CD8-positive, alpha-beta memory T cell (primary cell): ENCODE measurements at places on chromosomes 5 and 9. TPM values are rescaled to one million over a fixed set of nuclear protein-coding genes. Genes with fewer than 3 reads are reported as not detected.
A peak's percentile ranks its signal among the peaks of the same experiment; 100 is the strongest.

DNA sequence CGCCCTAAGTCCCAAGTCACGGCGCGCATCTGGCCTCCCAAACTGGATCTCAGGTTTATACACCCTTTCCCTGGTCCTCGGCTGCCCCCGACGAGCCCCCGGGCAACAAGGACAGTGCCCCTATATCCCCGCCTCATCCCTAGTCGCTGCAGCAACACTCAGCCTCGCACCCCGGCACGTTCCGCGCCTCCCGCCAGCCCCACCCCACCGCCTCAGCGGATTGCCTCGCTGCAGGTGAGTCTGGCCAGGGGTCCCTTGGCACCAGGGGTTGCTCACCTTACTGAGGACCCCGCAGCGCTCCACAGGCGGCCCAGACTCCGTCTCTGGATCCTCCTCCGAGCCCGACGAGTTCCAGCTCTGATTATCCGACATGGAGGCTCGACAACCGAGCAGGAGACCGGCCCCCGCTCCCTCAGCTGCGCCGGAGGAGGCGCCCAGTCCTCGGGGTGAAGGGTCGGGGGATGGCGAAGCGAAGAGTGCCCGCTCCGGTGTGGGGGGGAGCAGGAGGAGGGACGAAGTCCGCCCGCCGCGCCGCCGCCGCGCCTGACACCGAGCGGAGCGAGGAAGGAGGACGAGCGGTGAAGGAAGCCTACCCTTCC, 494 bp downstream of the CERT1 start:
- peak; percentile 33 for DNase-seq

GRCh38 chr9:100485196-100485595, 12.2 kb downstream of the TMEFF1 start:
- no peak for DNase-seq

GRCh38 chr5:37889612-37890317, 49.9 kb upstream of the GDNF start:
- DNase-seq = no peak

DNA sequence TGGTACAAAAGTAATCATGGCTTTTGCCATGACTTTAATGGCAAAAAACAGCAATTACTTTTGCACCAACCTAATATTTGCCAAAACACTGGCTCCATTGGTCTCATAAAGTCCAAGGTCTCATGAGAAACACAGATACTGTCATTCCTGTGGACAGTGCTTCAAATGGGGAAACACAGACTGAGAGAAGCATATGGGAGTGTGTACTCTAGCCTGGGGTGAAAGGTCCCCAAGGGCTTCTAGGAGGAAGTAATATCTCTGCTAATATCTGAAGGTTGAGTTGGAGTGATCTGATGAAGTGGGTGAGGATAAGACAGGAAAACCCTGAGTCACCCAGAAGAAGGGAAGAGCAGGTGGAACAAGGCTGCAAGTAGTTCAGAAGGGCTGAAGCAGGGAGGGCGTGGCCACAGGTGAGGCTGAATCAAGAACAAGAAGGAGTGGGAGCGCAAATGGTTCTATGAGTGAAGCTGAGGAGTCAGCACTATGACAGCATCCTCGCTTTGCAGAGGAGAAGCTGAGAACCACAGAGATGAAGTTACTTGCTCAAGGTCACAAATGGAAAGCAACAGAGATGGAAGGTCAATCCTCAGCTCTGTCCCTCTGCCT, 164.1 kb downstream of the ASTN2 start:
- DNase-seq = no peak

GRCh38 chr9:110807956-110808598, 139.5 kb downstream of the MUSK start:
- DNase-seq = no peak

GRCh38 chr9:137643921-137644320, 25.1 kb downstream of the EHMT1 start:
- no peak for DNase-seq

DNA sequence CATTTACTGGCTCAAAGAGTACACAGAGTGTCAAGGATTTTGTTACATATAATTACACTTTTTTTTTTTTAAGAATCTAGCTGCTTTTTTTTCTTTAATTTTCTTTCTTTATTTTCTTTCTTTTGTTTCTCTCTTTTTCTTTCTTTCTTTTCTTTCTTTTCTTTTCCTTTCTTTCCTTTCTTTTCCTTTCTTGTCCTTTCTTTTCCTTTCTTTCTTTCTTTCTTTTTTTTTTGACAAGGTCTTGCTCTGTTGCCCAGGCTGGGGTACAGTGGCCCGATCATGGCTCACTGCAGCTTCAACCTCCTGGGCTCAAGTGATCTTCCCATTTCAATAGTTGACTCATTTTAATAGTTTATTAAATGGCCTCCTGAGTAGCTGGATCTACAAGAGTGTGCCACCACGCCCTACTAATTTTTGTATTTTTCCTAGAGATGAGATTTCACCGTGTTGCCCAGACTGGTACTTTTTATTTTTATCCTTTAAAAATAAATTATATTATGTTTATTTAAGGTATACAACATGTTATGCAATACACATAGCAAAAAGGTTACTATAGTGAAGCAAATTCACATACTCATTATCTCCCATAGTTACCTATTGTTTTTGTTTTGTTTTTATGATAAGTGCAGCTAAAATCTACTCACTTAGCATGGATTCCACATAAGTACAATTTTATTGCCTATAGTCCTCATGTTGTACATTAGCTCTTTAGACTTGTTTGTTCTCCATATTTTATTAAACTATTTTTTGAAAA, 381.5 kb upstream of the KLF4 start:
- DNase-seq = no peak

GRCh38 chr5:102778478-102778877, 23.4 kb downstream of the PAM start:
- DNase-seq = no peak

DNA sequence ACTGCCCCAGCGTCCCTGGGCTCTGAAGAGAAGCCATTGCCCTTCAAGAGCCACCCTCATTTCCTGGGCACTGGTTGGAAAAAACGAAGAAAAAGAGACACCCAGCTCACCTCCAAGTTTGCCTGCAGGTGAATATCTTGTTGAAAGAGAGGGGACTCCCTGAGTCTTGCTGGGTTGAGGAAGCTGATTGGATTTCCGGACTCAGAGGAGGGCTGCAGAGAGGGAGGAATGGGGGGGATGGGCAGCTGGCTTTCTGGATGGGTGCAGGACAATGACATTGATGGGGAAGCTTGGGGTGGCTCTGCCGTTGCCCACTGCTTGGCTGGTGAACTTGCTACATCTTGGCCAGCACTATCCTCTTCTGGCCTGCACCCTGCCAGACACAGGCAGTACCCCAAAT, 31.0 kb upstream of the IER5L start:
- DNase-seq = no peak

DNA sequence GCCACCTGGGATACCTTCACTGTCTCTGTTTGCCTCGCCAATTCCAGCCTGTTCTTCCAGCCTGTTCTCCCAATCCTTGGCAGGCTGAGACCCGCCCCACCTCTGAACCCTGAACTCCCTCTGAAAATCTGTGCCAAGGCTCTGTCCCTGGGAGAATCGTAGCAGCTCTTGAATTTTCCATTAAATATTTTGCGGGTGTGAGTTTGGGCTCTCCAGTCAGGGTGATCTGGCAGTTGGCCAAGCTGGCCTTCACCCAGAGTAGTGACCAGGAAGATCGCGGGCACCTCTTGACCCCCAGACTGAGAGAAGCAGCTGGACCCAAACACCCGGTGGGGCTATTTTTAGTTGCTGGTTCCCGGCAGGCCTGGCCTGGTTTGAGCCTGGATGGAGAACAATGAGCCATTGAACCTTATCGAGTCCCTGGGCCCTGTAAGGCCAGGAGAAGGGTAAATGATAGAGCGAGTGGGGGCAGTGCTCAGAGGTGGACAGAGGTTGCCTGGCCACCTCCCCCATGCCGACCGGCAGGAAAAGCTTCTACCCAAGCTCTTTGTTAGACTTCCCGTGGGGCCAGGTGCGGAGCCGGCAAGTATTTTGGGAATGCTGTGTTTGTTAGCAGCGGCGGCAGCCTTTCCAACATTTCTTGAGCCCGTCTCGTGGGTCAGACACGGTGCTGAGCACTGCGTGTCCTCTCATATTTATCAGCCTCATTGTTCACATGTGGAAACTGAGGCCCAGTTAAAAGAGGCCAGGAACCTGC, 146.2 kb downstream of the RGS3 start:
- no peak for DNase-seq

GRCh38 chr5:57163553-57164006, 10.3 kb upstream of the GPBP1 start:
- no peak for DNase-seq

- no peak for DNase-seq
These were observed 57.7 kb downstream of the MAPKAP1 start for GRCh38 chr9:125649315-125649714.

GRCh38 chr9:87516222-87516925, 18.7 kb downstream of the DAPK1 start:
- DNase-seq = no peak

DNA sequence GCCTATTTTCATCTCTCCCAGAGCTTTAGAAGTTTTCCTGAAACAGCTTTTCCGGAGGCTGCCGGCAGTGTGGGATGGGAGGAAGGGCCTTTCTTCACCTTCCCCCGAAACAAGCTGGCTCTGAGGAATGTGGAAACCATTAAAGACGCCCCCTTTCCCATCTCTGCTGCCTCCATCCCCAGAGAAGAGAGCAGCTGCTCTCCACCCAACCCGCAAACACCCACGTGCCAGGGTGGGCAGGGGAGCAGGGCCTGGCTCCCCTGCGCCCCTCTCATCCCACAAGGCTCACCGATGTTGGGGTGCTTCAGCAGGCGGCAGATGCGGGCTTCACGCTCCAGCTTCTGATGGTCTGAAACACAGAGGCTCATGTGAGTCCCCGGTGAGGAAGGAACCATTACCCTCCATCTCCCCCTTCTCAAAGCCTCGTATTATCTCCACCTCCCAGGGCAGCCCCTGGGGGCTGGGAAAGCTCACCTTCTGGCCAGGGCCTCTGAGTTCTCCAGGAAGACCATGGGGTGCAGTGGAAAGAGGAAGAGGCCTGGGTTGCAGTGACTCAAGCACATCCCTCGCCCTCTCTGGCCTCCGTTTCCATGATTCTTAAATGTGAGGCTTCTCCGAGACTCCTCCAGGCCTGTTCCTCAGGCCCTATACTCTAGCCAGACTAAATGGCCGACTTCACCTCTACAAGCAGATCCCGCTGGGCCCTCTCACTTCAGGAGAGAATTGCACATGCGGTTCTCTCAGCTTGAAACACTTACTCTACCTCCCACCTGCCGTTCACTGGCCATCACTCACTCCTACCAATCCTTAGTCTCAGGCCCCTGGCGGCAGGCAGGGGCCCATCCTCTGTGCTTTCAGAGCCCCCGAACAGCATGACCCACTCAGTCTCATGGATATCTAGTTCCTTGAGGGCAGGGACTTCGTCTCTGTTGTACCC, 24.6 kb downstream of the CAMK2A start:
- DNase-seq = no peak

GRCh38 chr9:89604729-89605464, at the start of gene GADD45G:
GADD45G (plus strand) TSS chr9:89605012; CDS start chr9:89605122, 110 bp downstream.
- peak; percentile 75 for DNase-seq

GRCh38 chr5:9337928-9338595, 207.8 kb downstream of the SEMA5A start:
- DNase-seq = no peak

- DNase-seq = no peak
These were observed 5.2 kb downstream of the HAPLN1 start for GRCh38 chr5:83715236-83716065.

- DNase-seq = no peak
These were observed 72.9 kb downstream of the SFXN1 start for GRCh38 chr5:175551266-175551665.

GRCh38 chr5:132704875-132705274, 31.1 kb downstream of the IL4 start:
- DNase-seq = no peak

- DNase-seq = no peak
These were observed 68.0 kb downstream of the HINT1 start for GRCh38 chr5:131096774-131097710.

DNA sequence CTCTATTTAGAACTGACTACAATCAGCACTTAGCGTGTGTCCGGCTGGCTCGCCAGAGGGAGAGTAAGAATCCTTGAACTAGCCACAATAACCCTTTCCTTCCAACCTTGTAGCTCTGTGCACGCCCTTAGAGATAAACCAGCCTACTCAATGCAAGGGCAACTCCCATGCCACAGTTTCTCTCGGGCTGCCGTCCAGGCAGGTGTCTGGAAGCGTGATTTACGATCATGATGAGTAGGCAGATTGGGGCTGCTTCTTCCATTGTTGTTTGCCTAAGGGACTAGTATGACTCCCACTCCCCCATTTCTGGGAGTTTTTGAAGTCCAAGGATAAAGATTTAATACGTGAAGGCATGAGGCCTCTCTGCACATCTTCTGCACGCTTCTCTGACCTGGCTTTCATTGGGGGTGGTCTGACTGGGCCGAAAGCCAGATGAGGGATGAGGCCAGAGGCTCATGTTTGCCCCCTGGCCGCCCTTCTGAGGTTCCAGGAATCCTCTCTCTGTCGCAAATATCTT, 134.0 kb upstream of the MYO10 start:
- DNase-seq = no peak

DNA sequence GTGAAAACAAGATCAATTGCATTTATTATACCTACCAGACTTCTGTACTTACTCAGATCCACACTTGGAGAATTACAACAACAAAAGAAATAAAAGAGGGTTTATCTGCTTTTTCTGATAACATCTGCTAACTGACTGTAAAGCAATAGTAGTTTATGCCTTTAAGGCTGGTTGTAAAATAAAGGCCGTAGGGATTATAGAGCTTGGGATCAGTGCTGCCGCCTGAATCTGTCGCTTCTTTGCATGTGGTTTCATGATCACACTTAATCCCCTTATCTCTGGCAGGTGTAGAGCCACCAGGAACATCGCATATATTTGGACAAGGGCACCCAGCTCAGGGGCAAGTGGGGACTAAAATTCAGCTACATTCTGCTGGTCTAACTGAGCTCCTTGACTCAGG, 146.7 kb downstream of the CCDC192 start:
- no peak for DNase-seq

GRCh38 chr9:30120666-30121065, 2263.8 kb upstream of the ACO1 start:
- DNase-seq = no peak

- DNase-seq = no peak
These were observed 23.8 kb downstream of the ANXA2R start for GRCh38 chr5:43016217-43016779.

Gene TMOD1
- 1.3 TPM for polyA plus RNA-seq

Gene GPX3
- polyA plus RNA-seq = 0.63 TPM

Gene PSMD5
- 21.1 TPM for polyA plus RNA-seq

Gene CDH9
- polyA plus RNA-seq = not detected

Gene FOXD4L5
- polyA plus RNA-seq = not detected

Gene BSPRY
- 0.55 TPM for polyA plus RNA-seq

Gene GDNF
- not detected for polyA plus RNA-seq

Gene NFIB
- polyA plus RNA-seq = not detected

Gene KIF27
- 2.0 TPM for polyA plus RNA-seq

Gene NOXA1
- polyA plus RNA-seq = 1.3 TPM

Gene RAI14
- 0.58 TPM for polyA plus RNA-seq

Gene PCDHA1
- not detected for polyA plus RNA-seq

Gene PPIC
- not detected for polyA plus RNA-seq

Gene IL5
- not detected for polyA plus RNA-seq

Gene TRMT10B
- polyA plus RNA-seq = 16.2 TPM

Gene IFNA7
- not detected for polyA plus RNA-seq

Gene FBXO10
- 0.82 TPM for polyA plus RNA-seq

Gene ARSK
- polyA plus RNA-seq = 9.6 TPM

Gene IL9
- not detected for polyA plus RNA-seq
